HFF-Myc (cell line): ENCODE measurements at places on chromosomes 16 and 17.

DNA sequence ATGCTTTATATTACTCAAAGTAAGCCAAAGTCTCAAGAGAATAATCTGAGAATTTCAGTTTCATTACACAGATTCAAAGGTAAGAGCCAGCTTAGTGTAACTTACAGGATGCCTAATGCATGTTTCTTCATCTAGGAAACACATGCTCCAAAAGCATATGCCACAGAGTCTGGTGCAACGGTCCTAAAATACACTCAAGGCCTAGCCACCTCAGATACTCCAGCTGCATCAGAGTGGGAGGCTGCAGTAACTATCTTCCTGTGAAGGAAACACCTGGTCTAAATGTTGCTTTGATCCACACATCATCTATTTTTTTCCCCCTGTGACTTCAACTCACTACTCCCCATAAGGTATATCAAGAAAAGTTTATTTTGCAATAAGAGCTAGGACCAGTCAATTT is 51.6 kb upstream of the CORO6 start:
- no peak for DNase-seq

DNA sequence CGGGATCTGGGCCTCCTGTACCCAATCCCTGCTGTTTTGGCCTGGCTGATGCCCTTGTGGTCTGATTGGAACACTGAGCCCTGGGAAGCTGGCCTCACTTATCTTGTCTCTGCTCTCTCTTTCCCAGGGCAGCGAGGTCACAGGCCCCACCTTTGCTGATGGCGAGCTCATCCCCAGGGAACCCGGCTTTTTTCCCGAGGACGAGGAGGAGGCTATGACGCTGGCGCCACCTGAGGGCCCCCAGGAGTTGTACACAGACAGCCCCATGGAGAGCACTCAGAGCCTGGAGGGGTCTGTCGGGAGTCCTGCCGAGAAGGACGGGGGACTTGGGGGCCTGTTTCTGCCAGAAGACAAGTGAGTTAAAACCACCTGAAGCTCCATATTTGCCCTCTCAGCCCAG is 126.0 kb downstream of the RAB11FIP4 start:
- no peak for DNase-seq

DNA sequence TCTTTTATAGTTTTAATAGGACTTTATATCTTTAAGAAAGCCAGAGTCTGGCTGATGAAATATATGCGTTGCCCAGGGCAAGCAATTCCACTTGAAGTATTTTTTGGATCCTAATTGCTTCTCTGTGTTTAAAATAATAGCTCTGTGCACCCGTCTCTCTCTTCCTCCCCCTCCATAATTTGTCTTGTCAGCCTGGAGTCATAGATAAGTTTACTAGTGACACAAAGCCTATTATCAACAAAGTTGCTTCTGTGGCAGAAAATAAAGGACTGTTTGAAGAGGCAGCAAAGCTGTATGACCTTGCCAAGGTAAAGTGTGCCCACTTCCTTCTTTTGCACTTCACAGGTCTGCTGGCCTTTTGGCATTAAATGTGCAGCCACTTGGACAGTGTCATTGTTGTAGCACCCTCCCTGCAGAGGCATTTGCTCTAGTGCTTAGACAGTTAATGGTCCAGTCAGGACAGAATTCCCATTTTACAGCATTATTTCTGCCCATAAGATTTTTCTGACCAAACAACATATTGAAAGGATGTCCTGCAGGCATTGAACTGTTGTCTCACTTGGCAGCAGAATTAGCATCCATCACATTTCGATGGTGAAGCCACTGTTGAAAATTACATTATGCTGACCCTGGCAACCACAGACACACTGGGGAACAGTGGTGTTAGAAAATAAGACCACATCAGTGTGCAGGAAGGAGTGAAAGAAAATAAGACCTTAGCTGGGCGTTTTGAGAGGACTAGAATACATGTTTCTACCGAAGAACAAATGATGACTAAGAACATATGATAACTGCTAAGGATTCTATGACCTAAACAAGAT is 28.4 kb upstream of the SLC12A3 start:
- no peak for DNase-seq

DNA sequence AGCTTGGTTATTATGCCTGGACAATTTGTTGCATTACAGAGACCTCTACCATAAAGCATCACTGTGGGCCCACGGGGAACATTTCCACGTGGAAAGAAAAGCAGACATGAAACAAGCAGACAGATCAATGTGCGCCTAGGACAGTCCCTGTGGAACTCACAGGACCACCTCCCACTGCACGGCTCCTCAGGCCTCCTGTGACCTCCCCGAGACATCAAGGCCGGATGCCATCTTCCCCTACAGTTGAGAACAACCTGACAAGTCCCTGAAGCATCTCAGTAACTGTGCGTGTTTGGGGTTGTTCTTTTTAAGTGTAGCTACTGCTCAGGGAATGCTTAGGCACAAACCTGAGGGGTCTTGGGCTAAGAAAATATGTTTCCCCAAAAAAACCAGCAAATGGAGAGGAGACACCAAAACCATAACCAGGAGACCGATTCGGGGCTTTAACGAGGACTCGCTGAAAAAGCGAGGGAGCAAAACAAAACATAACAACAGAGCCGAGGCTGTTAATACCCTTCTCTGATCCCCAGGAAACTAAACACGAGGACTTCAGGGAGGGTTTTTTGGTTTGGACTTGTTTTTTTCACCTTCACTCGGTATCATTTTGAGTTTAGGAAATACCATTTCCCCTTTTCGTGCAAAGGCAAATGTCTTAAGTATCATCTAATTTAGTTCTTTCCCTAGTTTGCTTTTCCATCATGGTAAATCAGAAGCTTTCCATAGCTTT is 87.1 kb downstream of the CYTH1 start:
- no peak for DNase-seq
